ENCODE measurements at places on chromosomes 12 and 14. TPM values are rescaled to one million over a fixed set of nuclear protein-coding genes. Genes with fewer than 3 reads are reported as not detected.

The GLI1 gene
- 1.3 TPM for total RNA-seq

The ACOT4 gene
- 0.09 TPM for total RNA-seq

The NPFF gene
- total RNA-seq = not detected

The A2M gene
- 19.0 TPM for total RNA-seq

The DHH gene
- not detected for total RNA-seq

The TSPAN8 gene
- total RNA-seq = 3.4 TPM

The EML5 gene
- total RNA-seq = not detected

The RERG gene
- total RNA-seq = 1.6 TPM

The IAPP gene
- total RNA-seq = not detected

The NGB gene
- total RNA-seq = not detected

The EEF1AKMT3 gene
- total RNA-seq = 5.4 TPM

The TMPRSS12 gene
- not detected for total RNA-seq

The TOMM20L gene
- not detected for total RNA-seq

The ENDOU gene
- total RNA-seq = not detected

The FOXN4 gene
- total RNA-seq = not detected

The OAS1 gene
- 2.7 TPM for total RNA-seq

The CIDEB gene
- total RNA-seq = 1.0 TPM

The SMCO2 gene
- total RNA-seq = not detected

The SLC5A8 gene
- total RNA-seq = not detected

The LRRK2 gene
- total RNA-seq = 1.9 TPM

The ZBTB42 gene
- 3.9 TPM for total RNA-seq

The PLBD2 gene
- 74.7 TPM for total RNA-seq

The PAX9 gene
- total RNA-seq = not detected

The SLC2A14 gene
- not detected for total RNA-seq

The RGS6 gene
- total RNA-seq = not detected

The MIPOL1 gene
- total RNA-seq = 3.7 TPM

The PRB2 gene
- total RNA-seq = not detected

The STXBP6 gene
- total RNA-seq = 11.2 TPM

The RTRAF gene
- total RNA-seq = 75.1 TPM

The CHGA gene
- total RNA-seq = not detected

The TMEM119 gene
- total RNA-seq = 182 TPM

The TEX22 gene
- 0.82 TPM for total RNA-seq

The RALGAPA1 gene
- total RNA-seq = 14.5 TPM
